ENCODE measurements at places on chromosomes 4 and X. TPM values are rescaled to one million over a fixed set of nuclear protein-coding genes. Genes with fewer than 3 reads are reported as not detected.

DNA sequence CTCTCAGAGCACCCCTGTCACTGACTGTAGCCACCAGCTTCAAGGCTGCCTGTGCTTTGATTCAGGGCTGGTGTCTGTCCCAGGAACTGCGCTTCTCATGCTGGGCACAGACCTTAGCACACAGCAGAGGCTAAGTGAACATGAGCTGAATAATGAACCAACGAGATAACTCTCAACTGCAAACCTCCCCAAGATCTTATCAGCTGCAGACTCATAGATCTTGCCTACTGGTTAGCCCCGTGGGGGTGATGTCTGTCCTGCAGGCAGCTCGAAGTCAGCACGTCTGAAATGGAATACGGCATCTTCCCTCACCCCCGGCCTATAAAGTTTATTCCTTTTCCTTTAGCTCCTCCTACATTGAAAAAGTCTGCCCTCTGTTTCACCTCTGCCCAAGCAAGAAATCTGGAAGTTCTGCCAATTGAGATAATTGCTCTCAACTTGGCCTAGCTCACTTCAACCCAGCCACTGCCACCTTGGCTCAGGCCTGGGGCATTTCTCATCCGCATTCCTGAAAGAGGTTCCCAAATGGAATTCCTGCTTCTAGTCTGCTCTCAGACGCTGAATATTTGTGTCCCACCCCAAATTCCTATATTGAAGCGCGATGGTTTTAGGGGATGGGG, 73.7 kb downstream of the GATB start:
- H3K27me3 ChIP-seq = no peaks in the 10 kb centered on the region
- H3K4me1 ChIP-seq = peaks cover 11% of the 10 kb centered on the region

GRCh38 chr4:39544580-39545315, 17.5 kb upstream of the UGDH start:
- H3K4me3 ChIP-seq = no peak overlapping the region
- no peaks in the 10 kb centered on the region for H3K27me3 ChIP-seq
- H3K36me3 ChIP-seq = no peaks in the 10 kb centered on the region
- H3K4me1 ChIP-seq = no peaks in the 10 kb centered on the region
- DNase-seq = no peak

GRCh38 chr4:71383984-71384383, 45.2 kb downstream of the SLC4A4 start:
- no peak for DNase-seq
- no peaks in the 10 kb centered on the region for H3K4me1 ChIP-seq
- H3K27me3 ChIP-seq = no peaks in the 10 kb centered on the region
- no peaks in the 10 kb centered on the region for H3K36me3 ChIP-seq

DNA sequence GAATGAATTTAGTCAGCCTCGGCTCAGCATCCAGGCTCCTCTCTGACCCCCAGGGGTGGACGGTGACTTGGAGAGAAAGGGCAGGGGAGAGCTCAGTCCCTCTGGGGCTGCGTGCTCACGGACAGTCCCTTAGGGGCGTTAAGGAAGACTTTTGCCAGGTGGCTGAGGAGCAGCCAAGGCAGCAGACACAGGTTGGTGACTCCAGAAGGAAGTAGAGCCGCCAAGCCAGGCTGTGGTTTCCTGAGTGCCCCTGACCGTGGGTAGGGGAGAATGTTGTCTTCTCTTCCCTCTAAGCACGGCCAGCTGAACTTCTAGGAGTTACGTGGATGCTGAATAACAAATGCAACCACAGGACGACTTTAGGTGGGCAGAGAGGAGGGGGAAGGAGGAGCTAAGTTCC, 91.0 kb upstream of the MTM1 start:
- no peaks in the 10 kb centered on the region for H3K36me3 ChIP-seq
- H3K27ac ChIP-seq = no peak overlapping the region
- H3K4me3 ChIP-seq = no peak overlapping the region
- no peaks in the 10 kb centered on the region for H3K27me3 ChIP-seq
- no peaks in the 10 kb centered on the region for H3K4me1 ChIP-seq
- no peak for DNase-seq

DNA sequence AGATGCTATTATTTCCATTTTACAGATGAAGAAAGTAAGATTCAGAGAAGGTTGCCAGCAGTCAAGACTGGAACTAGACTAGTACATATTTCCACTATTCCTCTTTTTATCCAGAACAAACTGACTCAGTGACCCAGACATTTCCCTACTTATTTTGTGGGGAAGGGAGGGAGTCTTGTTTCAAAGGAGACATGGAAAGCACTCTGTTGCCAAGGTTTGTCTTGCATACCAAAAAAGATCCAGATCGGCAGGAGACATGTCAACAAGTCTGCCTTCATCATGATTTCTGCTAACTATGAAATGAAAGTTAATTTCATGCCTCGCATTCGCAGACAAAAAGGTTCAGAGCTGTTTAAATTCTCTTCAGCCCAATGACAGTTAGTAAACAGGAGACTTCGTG, 328.3 kb downstream of the DHX15 start:
- no peak overlapping the region for H3K4me3 ChIP-seq
- H3K4me1 ChIP-seq = no peaks in the 10 kb centered on the region
- H3K27ac ChIP-seq = no peak overlapping the region
- H3K36me3 ChIP-seq = no peaks in the 10 kb centered on the region
- no peaks in the 10 kb centered on the region for H3K27me3 ChIP-seq

DNA sequence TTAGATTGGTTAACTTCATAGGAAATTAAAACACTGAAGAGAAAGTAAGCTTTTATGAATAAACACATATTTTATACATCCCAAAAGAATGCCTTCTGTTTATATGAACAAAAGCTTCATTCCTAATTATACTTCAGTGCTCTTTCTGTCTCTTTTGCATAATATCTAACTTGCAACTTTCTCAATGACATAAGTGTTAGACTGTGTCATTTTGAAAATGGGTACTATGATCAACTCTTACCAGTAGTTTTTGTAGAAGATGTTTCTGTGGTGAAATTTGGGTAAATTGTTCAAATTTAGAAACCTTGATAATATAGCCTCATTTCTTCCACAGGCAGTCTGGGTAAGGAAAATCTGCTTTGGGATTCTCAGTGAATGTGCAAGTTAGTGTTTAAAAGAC, 991.4 kb downstream of the CCSER1 start:
- H3K36me3 ChIP-seq = no peaks in the 10 kb centered on the region
- no peak for DNase-seq
- H3K4me1 ChIP-seq = no peaks in the 10 kb centered on the region
- no peak overlapping the region for H3K4me3 ChIP-seq
- H3K27ac ChIP-seq = no peak overlapping the region

DNA sequence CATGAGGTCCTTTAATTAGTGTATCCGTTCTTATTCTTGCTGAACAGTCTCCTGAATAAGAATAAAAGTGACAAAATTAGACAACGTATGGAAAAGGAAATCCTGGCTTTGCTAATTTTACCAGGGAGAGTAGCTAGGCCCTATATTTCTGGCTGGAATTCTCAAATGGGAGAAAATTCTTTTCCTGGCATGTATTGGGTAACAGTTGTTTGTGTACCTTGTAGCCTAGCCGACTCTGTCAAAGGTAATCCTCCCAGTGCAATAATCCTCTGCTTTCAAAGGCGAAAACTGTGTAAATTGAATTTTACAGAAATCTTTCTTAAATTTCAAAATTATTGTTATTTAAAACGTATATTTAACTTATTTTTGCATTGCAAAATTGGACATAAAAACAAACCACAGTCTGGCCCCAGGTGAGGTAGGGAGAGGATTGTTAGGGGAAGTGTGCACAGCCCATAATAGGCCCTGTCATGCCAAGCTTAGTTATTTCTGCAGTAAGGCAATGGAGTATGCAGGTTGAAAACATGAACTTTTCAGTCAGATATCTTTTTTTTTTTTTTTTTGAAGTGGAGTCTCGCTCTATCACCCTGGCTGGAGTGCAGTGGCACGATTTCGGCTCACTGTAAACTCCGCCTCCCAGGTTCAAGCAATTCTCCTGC, 18.9 kb upstream of the TENM3 start:
- H3K36me3 ChIP-seq = no peaks in the 10 kb centered on the region
- no peaks in the 10 kb centered on the region for H3K4me1 ChIP-seq
- no peaks in the 10 kb centered on the region for H3K27me3 ChIP-seq
- H3K27ac ChIP-seq = no peak overlapping the region

- H3K27ac ChIP-seq = no peak overlapping the region
- no peaks in the 10 kb centered on the region for H3K36me3 ChIP-seq
- no peaks in the 10 kb centered on the region for H3K4me1 ChIP-seq
- H3K4me3 ChIP-seq = no peak overlapping the region
- H3K27me3 ChIP-seq = peaks cover 3% of the 10 kb centered on the region
- no peak for DNase-seq
Measured at GRCh38 chrX:41750716-41751115, 26.7 kb downstream of the GPR82 start.

DNA sequence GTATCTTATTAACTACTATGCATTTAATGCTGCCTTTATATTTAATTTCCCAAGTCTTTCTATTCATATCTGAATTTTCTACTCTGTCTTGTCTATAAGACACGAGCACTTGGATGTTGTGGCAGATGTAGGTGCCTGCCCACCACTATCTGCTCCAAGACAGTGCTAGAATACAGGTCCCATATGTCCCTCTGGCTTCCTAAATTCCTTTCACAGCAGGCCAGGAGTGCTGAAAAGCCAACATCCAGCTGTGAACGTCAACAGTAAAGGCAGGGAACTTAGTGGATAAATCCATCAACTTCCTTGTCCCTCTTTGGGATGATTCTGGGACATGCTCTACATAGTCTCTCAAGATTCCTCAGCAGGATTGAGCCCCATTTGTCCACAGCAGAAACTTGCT, 245.1 kb upstream of the ETNPPL start:
- no peaks in the 10 kb centered on the region for H3K36me3 ChIP-seq
- H3K4me1 ChIP-seq = no peaks in the 10 kb centered on the region
- H3K4me3 ChIP-seq = no peak overlapping the region
- no peak for DNase-seq
- H3K27me3 ChIP-seq = no peaks in the 10 kb centered on the region

DNA sequence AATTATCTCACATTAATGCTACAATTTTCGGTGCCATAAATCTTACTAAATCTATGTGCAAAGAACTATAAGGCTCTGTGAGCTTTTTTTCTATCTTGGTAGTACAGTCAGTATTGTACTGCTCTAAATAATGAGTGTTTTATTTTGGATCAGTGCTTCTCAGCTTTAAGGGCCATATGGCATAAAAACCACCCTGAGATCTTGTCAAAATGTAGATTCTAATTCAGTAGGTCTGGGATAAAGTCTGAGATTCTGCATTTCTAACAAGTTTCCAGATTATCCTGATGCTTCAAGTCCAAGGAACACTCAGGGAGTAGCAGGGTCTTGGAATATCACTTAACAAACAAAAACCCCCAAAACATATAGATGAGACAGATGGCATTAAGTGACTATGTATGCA, 486.5 kb downstream of the GRXCR1 start:
- no peaks in the 10 kb centered on the region for H3K27me3 ChIP-seq
- no peak overlapping the region for H3K4me3 ChIP-seq
- DNase-seq = no peak
- no peaks in the 10 kb centered on the region for H3K4me1 ChIP-seq
- H3K36me3 ChIP-seq = no peaks in the 10 kb centered on the region

- H3K36me3 ChIP-seq = no peaks in the 10 kb centered on the region
- H3K27ac ChIP-seq = no peak overlapping the region
- no peak overlapping the region for H3K4me3 ChIP-seq
- no peaks in the 10 kb centered on the region for H3K4me1 ChIP-seq
Measured at GRCh38 chrX:45379236-45379635, 178.6 kb upstream of the DIPK2B start.

DNA sequence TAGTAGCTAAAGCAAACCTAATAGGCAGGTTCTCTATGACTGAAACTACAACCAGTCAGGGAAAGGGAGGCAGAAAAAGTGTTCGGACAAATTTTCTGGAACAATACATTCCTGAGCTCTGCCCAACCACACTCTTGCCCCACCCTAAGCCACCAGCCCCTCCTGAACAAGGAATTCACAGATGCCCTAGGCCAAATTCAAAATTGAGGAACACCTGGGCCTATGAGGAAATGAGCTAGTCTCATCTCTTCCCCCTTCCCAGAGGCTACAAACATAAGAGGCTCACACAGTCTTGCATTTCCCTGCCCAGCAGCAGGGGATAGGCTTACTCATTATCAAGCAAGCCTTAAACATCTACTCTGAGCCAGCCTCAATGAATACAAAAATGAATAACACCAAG, 284.7 kb downstream of the ZNF674 start:
- H3K4me1 ChIP-seq = no peaks in the 10 kb centered on the region
- no peaks in the 10 kb centered on the region for H3K27me3 ChIP-seq
- H3K27ac ChIP-seq = no peak overlapping the region

GRCh38 chr4:83378419-83378818, 43.8 kb upstream of the HPSE start:
- H3K27me3 ChIP-seq = no peaks in the 10 kb centered on the region
- no peaks in the 10 kb centered on the region for H3K36me3 ChIP-seq
- H3K4me3 ChIP-seq = no peak overlapping the region
- no peak for DNase-seq

DNA sequence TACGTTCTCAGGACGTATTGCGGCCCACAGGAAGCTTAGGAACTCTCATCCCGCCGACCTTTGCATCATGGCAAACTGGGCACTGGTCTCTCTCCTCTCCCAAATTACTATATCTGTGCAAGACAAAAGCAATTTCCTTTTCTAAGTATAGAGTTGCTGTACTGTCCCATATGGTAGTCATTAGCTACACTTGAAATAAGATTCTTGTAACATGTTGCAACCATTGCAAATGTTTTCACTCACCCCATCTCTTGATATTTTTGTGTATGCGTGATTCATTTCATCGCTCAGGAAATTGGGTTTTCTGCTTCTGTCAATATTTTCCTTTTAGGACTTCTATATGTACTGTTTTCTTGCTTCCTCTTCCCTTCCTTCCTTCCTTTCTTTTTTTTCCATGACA, 15.7 kb downstream of the ARMCX6 start:
- DNase-seq = no peak
- no peak overlapping the region for H3K27ac ChIP-seq
- no peaks in the 10 kb centered on the region for H3K36me3 ChIP-seq
- no peak overlapping the region for H3K4me3 ChIP-seq
- H3K27me3 ChIP-seq = peaks cover 6% of the 10 kb centered on the region

GRCh38 chr4:61425315-61425714, 225.2 kb downstream of the ADGRL3 start:
- H3K27ac ChIP-seq = no peak overlapping the region
- no peaks in the 10 kb centered on the region for H3K36me3 ChIP-seq
- DNase-seq = no peak
- H3K27me3 ChIP-seq = no peaks in the 10 kb centered on the region
- no peaks in the 10 kb centered on the region for H3K4me1 ChIP-seq
- H3K4me3 ChIP-seq = no peak overlapping the region

BMP2K gene
- 23.2 TPM for polyA plus RNA-seq

BLOC1S4 gene
- 12.8 TPM for polyA plus RNA-seq

NMU gene
- polyA plus RNA-seq = 7.7 TPM

CCNA2 gene
- 26.9 TPM for polyA plus RNA-seq

IL3RA gene
- polyA plus RNA-seq = 20.6 TPM

FAM53A gene
- polyA plus RNA-seq = 2.2 TPM

ZCCHC18 gene
- polyA plus RNA-seq = 5.4 TPM

F9 gene
- polyA plus RNA-seq = not detected

RHOH gene
- 0.81 TPM for polyA plus RNA-seq

UGT2B11 gene
- 0.62 TPM for polyA plus RNA-seq

TRIM60 gene
- polyA plus RNA-seq = not detected

Measured in left lung (tissue), 14 donors.